ENCODE measurements at places on chromosomes 7 and 10. TPM values are rescaled to one million over a fixed set of nuclear protein-coding genes. Genes with fewer than 3 reads are reported as not detected.

ZNF32 gene
- total RNA-seq: 66.1 TPM

- DNase-seq: peak; percentile 19
Observed at GRCh38 chr7:149209518-149210269, 14.3 kb downstream of the ZNF282 start.

GRCh38 chr10:128178302-128178958 is 52.2 kb upstream of the MKI67 start:
- DNase-seq: no peak

- DNase-seq: no peak
Observed at GRCh38 chr10:65143723-65144122, 1622.5 kb downstream of the REEP3 start.

ACSL5 gene
- total RNA-seq: 12.3 TPM

FOXI2 gene
- total RNA-seq: not detected

GRCh38 chr10:24481241-24481640 is 242.4 kb downstream of the ARHGAP21 start:
- no peak for DNase-seq

PRPS1L1 gene
- total RNA-seq: not detected

- DNase-seq: peak; percentile 41
Observed at GRCh38 chr7:20514364-20514763, 101.1 kb upstream of the ABCB5 start.

LIPN gene
- total RNA-seq: not detected

DNA sequence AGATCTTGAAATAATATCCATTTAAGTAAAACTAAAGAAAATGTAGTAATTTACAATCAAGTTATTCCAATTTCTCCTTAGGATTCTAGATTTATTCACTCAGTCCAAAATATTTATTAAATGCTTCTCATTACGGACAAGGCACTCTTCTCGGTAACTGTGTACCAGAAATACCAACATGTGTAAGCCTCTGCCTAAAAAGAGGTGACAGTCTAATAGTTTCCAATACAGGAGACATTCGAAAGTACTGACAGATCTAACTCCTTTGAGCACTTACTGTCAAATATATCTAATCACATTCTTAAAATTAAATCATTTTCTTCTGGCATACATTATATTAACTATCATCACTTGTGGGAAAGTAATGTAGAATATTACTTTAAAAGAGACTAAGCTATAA is 26.9 kb downstream of the TMEM168 start:
- no peak for DNase-seq

GRCh38 chr7:86900886-86901285 is 158.6 kb downstream of the ELAPOR2 start:
- DNase-seq: no peak

DNA sequence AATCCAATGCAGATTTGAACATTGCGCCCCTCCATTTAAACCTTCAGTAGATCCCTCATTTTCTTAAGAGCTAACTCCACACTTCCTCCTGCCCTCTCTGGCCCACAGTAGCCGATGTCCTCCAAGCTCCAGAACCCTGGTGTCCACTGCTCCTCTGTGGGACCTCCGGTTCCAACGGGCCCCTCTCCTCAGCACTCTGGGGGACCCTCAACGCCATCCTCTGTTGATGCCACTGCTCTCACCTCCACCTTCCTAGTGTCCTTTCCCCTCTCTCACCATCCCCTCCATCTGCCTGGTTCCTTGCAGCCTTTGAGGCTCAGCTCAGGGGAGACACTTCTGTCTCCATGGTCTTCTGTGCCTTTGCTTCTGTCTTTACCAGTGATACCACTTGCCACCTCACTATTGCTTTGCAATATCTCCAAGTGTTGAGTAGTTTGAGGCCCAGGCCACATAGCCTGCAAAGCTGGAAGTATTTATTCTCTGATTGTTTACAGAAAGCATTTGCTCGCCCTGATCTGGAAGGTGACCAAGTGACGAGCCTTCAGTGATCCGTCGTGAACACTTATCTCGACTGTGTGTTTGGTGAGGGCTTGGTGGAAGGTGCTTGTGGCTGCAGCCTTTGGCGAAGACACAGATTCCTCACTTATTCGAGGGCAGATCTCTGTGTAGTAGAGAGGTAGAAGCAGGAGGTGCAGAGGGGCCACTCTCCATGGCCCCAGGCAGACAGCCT is 104.8 kb upstream of the SHH start:
- DNase-seq: no peak

DNA sequence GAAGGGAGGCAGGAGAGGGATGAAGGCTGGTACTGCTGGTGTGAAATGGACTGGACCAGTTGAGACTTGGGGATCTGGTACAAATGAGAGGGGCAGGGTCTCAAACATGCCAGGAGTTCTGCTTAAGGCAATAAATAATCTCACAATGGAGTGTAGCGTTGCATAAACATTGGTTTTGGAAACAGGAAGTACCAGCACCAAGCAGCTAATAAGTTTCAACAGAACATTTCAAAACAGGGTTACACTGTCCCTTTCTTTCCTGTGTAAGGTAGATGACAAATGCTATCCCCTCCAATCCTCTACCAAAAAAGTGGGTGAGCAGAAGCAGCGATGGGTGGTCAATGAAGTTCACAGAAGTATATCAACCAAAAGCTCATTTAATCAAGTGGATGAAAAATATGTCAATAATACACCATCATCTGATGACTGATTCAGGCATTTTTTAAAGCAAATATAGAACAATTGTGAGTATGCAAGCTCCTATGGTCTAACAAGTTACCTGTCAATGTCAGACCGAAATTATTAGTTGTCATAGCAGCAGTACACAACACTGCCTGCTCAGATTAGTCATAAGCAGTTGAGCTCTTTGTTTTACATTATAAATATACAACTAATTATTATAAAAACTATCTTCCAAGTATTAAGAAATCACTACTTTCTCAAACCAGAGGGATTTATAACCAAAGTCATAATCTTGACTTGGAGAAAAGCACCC is 220.0 kb downstream of the FAM107B start:
- no peak for DNase-seq

NAT16 gene
- not detected for total RNA-seq

PALS2 gene
- total RNA-seq: 35.1 TPM

GRCh38 chr7:117124591-117125220 is 171.4 kb downstream of the ST7 start:
- DNase-seq: peak; percentile 63

RNF148 gene
- total RNA-seq: not detected

PTPN20 gene
- total RNA-seq: 1.8 TPM

C7orf57 gene
- total RNA-seq: 0.66 TPM

- DNase-seq: no peak
Observed at GRCh38 chr10:129293991-129294700, 172.9 kb upstream of the MGMT start.

DNA sequence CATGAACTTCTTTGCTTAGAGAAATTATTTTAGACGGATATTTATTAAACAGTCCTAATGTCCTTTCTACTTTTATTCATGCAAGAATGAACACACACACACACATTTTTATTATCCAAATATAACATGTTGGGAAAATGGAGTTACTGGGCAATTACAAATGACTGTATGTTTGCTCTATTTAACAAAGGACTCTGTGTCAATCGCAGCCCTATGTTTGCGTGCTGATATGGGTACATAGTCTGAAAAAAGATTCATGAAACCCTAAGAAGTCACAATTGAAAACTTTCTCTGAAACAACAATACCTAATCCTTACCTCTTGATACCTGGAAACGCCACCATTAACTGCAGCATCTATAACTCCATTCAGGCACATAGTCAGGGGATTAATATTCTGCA is 184.7 kb upstream of the IMMP2L start:
- DNase-seq: no peak

- DNase-seq: no peak
Observed at GRCh38 chr7:38102507-38102906, 75.5 kb upstream of the STARD3NL start.

GRCh38 chr7:9869151-9869550 is 1104.5 kb upstream of the PHF14 start:
- no peak for DNase-seq

DNA sequence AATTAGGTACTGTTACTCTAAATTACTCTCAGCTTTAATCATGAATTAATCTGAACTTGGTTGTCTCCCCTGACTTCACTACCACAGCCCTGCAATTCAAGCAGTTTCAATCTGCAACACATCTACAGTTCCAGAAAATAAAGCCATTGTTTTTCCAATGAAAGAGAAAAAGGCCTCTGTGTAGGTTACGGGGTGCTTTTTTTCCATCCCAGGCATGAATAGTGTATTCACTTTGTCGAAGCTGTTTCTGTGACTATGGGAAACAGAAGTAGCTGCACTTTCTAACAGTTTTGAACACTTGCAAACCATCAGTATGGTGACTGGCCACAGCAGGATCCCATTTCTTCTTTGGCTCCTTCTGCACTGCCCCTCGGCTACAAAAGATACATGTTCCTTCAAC is 460.2 kb downstream of the GRM8 start:
- DNase-seq: no peak

- DNase-seq: no peak
Observed at GRCh38 chr10:110168601-110169481, 38.6 kb upstream of the MXI1 start.

GRCh38 chr7:124171068-124171467 is 138.2 kb upstream of the TMEM229A start:
- DNase-seq: no peak

GRCh38 chr7:150860978-150861295 is 8.6 kb downstream of the AOC1 start:
- no peak for DNase-seq

DNA sequence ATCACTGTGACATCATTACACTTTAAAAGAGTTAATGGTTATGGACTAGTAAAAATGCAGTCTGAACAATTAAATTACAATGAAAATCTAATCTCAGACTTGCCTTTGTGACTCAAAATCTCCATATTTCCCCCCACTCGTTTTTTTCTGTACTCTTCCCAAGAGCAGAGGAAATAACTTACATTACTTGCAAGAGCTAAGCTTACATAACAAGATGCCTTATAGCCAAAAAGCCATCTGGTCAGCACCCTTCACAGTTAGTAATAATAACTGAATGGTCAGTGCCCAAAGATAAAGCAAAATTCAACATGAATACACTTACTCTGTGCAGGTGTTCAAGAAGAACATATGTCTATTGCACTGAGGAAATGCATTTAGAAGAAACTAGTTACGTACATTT is 1381.5 kb upstream of the CELF2 start:
- DNase-seq: no peak

UNCX gene
- not detected for total RNA-seq

DNA sequence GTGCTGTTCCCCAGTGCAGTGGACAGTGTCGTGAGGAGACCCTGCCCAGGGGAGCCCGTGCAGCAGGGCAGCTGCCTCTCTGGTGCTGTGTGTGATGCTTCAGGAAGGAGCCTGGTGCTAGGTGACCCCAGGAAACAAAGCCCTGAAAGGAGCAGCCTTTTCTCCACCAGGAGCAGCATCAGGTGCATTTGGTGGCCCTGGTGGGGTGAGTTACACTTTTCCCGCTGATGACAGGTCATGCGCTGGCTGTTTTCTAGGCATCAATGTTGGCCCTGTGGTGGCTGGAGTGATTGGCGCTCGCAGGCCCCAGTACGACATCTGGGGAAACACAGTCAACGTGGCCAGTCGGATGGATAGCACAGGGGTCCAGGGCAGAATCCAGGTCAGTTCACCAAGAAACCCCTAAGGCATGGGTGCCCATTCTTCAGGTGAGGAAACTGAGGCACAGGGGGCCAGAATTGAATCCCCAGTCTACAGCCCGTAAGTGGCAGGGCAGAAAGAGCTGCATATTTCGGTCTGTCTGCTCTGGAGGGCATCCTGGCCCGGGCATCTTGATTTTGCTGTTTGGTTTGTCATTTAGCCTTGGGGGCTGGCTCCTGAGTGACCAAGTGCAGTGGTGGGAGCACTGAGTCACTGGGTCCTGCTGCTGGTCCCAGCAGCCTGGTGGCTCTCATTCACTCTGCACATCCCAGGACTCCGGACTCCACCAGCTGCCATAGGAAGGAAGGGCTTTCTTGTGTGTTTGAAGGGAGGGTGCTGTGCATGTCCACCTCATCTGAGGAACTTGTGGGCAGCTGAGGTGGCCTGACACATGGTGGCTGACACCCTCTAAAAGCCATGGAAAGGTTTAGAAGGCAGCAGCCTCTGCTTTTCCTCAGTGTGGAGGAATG is 136.3 kb downstream of the ADCY1 start:
- no peak for DNase-seq

- no peak for DNase-seq
Observed at GRCh38 chr10:117374506-117375359, 507 bp downstream of the PDZD8 start.

GRCh38 chr10:54800741-54801421 is at the start of gene PCDH15:
PCDH15 (minus strand) TSS chr10:54801231; CDS start chr10:54664262, 136,969 bp downstream.
- DNase-seq: no peak

UPK3B gene
- total RNA-seq: 3.7 TPM

DNA sequence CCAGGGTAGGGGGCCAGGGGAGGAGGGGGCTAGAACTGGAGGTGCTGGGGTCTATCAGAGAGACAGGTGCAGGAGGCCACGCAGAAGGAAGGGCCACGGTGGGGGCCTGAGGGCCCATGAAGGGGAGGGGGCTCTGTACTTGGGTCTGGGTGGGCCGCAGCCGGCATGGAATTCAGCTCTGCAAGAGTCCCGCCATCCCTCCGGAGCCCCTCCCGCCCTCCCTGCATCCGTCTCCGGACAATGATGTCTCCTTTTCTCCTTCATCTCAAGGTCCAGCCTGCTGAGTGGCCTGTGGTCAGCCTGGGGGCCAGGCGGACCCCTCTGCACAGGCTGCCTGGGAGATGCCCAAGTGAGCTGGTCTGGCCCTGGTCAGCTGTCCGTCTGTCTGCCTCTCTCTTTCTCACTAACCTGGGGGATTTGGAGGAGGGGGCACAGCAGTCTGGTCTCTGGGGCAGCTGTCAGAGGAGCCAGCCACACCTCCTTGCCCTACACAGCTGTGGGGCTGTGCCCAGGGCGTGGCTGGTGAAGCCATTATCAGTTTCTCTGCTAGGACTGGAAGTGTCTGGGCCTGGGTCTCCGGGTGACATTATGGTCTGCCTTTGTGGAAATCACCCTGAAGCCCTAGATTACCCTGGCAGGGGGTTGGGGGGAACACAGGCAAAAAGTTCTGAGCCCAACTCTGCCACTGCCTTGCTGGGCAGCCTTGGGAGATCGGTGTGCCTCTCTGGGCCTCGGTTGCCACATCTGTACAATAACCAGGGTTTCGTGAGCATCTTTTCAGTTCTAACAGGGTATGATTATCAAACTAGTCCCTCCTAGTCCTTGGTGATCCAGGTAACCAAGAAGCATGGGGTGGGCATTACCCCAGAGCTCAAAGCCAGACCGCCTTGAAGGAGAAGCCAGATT is 19.0 kb upstream of the HSPB1 start:
- no peak for DNase-seq

DENND11 gene
- total RNA-seq: 14.4 TPM

DNA sequence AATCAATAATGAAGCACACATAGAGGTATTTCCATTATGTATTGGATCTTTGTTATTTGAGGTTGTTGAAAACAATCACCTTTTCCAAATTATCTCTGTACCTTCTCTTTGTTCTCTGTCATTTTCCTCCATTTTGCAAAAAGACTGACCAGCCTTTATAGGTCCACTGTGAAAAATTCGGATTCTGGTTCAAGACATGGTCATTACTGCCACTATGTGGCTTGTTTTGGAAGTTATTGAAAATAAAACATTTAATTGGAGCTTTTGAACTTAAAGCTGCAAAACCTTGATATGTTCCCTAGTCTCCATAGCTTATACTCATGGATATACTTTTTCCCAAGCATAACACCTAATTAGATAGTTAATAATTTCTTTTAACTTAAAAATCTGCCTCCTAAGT is 1094.4 kb downstream of the NRG3 start:
- DNase-seq: no peak
